ENCODE measurements at places on chromosomes 3 and 15.

DNA sequence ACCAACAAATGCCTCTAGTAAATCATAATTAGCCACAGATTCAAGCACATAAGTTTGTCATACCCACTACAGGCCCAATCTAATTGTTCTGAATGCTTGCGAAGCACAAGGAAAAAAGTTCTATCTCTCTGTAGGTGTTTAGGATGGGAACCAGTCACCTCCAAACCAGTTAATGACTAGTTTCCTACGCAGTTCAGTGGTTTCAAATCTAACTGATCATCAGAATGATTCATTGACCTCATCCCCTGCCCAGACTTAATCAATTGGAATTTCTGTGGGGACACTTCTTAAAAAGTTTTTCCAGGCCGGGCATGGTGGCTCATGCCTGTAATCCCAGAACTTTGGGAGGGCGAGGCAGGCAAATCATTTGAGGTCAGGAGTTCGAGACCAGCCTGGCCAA lies 24.3 kb upstream of the MASP1 start:
- no peak for DNase-seq

DNA sequence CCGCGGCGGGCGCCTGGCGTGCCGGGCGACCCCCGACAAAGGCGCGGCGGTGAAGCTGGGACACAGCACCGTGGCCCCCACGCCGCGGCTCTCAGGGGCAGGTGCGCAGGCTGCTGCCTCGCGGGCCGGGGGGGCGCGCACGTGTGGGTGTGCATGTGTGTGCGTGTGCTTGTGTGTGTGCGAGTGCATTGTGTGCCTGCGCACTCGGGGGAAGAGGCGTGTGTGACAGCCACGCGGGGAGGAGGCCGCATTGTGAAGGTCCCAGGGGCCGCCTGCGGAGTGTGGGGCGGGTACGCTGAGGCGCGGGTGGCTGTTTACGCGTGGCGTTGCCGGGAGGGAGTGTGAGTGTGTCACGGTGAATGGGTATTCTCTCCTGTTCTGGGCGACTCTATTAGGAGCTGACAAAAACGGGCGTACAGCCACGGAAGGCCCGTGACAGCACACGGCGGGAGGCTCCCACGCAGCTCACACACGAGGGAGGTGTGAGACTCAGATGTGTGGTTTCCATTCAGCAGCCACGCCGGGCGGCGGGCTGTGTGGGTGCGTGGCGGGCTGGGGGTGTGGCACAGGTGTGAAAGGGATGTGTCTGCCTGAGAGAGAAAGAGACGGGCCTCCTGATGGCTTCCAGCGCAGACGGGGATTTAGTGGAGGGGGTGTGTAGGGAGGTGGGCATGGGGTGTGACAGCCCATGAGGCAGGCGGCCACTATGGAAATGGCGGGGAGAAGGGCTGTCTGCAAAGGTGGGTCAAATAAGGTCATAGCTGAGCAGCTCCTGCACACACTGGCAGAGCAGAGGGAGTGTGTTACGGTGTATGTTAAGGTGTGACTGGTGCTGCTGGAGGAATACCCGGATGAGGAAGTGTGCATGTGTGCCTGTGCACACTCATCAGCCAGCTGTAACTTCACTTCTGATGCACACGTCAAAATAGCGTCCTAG lies 750 bp downstream of the PODXL2 start:
- no peak for DNase-seq

GRCh38 chr3:5726621-5727020 lies 539.1 kb downstream of the EDEM1 start:
- DNase-seq, result no peak

- no peak for DNase-seq
Measured at GRCh38 chr15:73495181-73495580, 52.2 kb downstream of the REC114 start.

DNA sequence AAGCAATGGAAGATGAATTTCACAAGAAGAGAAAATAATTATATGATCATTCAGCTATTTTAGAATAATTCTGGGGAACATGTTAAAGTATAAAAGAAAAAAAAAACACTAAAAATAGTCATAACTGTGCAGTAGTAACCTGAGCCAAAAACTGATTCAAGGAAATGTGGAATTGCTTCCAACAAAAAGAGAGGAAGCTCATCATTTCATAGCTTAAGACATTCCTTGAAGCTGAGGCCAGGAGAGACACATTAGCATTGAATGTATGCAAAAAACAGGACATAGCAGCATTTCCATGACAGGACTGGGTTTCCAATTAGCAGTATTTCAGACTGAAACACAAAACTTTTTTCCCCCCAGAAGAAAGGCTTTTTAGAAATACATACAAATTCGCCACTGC lies 27.7 kb upstream of the LRRN1 start:
- no peak for DNase-seq

- no peak for DNase-seq
Measured at GRCh38 chr3:42529468-42529867, 27.0 kb downstream of the VIPR1 start.

GRCh38 chr3:110567029-110567428 lies 504.6 kb upstream of the NECTIN3 start:
- DNase-seq, result no peak

- DNase-seq, result no peak
Measured at GRCh38 chr3:129793942-129794310, 99.6 kb downstream of the TMCC1 start.

GRCh38 chr3:107524841-107525643 lies 2.3 kb downstream of the BBX start:
- peak; percentile 77 for DNase-seq

GRCh38 chr3:129245141-129245540 lies 4.3 kb upstream of the COPG1 start:
- DNase-seq, result no peak

DNA sequence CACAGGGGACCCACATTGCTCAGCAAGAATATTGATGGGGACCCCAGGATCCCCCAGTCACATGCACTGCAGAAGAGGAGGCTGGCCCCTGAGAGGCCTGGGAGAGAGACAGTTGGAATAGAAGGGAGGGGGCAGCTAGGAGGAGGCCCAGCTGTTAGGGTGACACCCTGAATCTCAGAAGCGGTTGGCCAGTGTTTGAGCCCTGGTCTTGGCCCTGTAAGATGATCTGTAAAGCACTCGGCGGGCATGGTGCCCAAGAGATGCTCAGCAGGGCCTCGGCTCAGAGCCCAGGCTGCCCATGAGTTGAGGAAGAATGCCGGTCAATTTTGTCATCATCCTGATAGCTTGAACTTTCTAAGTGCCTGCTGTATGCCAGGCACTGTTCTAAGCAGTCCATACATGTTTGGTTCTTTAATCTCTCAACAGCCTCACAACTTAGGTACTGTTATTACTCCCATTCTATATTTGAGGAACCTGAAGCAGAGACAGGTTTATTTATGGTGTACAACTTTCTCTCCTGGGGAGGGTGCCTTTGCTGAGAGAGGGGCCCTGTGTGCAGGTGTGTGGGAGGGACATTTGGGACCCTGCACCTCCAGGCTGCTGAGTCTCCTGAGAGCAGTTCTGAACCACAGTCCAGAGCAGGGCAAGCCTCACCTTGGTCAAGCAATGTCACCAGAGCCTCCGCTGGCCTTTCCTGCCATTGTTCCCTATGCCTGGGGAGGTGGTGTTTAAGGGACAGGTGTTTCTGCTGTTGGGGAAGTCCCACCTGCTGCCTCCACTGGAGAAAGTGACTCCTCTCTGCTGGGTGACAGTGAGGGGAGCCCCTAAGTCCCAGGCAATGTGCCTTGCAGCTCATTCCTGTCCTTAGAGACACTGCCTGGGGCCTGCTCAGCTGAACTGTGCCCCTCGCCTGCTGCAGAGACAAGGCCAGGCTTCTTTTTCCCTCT lies 26.0 kb downstream of the SLC6A6 start:
- DNase-seq, result peak; percentile 95

DNA sequence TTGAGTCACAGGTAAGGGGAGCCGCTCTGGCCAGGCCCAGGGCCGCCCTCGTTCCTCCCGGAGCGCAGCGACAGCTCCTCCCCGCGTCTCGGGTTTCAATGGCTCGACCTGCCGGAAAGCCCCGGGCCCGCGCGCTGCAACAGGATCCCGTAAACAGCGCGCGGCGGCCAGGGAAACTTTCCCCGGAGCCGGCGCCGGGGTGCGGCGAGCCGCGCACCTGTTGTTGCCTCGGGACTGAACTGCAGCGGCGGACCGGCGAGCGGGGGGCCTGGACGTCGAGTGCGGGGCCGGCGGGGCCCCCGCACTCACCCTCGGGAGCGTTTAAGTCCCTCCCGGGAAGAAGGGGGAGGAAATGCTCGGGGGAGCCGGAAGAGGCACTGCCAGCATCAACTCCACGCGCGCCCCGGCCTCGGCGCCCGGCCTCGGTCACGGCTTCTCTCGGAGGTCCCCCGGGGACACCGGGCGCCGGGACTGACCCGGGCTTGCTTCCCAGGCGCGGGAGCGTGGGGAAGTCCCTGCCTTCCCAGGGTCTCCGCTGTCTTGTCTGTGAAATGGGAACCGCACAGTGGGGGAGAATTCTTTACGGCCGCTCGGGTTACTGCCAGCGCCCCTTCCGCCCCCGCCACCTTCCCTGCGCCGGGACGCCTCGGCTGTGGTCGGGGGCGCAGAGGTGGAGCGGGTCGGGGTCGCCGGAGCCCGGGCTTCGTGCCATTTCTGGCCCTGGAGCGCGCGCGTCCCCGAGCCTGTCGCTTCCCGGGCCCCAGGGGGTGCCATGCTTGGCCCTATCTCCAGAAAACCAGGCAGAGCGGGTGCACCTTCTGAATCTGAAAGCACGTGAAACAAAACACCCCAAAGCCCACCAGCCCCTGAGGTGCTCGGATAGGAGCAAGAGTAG lies 7.5 kb upstream of the PGPEP1L start:
- peak; percentile 75 for DNase-seq

GRCh38 chr3:29695201-29695600 lies 414.3 kb downstream of the RBMS3 start:
- no peak for DNase-seq

- no peak for DNase-seq
Measured at GRCh38 chr15:42903388-42904324, 16.9 kb downstream of the TTBK2 start.

DNA sequence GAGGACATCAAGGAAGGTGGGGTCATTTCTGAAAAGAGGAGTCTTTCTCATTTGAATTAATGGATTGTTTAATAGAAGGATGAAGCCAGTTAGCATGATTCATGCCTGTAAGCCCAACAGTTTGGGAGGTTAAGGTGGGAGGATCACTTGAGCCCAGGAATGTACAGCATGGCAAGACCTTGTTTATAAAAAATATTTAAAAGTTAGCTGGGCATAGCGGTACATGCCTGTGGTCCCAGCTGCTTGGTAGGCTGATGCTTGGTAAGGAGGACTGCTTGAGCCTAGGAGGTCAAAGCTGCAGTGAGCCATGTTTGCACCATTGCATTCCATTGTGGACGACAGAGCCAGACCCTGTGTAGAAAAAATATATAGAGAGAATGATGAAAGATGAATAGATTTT lies 165.5 kb downstream of the ALCAM start:
- no peak for DNase-seq

DNA sequence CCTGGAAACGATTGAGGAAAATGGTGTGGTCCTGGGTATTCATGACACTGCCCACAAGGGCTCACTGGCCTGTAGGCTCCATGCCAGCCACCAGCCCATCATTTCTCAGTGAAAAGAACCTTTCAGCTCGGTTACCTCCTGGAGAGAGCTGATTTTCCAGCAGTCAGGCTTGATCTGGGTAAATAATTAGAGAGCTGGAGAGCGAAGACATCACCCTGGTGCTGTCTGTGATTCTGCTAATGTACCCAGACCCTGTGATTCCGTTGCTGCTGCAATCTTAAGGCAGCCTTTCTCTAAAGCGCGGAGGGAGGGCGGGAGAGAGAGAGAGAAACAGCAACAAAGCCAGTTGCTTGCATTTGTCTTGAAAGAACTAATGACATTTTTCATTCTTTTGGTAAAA lies 221.9 kb upstream of the TOPAZ1 start:
- no peak for DNase-seq

DNA sequence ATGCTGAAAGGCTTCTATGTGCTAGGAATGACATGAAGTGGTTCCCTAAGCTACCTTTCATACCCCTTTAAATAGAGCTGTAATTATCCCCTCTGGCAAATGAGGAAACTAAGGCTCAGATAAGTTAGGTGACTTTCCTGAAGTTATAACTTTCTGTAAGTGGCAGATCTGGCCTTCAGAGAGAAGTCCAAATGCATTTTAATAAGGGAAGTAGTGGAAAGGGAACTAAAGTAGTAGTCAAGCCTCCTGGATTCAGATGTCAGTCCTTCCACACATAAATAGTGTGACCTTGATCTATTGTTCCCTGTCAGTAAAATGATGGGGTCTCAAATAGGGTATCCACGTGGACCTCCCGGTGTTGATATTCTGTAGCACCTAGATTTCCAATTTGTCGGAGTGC lies 277.7 kb downstream of the EDEM1 start:
- no peak for DNase-seq

- DNase-seq, result no peak
Measured at GRCh38 chr15:53979051-53979788, 979 bp downstream of the UNC13C start.

GRCh38 chr3:143731320-143731719 lies 116.9 kb downstream of the SLC9A9 start:
- no peak for DNase-seq

DNA sequence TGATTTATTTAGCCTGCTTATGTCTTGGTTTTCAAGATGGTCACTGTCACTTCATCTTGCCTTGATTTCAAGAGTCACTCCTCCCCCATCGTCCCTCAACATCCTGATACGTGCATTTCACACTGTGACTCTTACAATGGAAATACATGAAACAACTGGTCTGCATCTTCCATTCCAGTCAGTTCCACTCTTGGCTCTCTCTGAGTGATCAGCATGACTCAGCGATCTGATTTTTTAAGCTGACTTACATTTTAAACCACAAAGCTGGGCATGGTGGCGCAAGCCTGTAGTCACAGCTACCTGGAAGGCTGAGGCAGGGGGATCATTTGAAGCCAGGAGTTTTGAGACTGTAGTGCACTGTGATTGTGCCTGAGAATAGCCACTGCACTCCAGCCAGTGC lies 271.2 kb upstream of the ROPN1 start:
- DNase-seq, result no peak

GRCh38 chr3:125605756-125606155 lies 10.5 kb upstream of the OSBPL11 start:
- DNase-seq, result no peak

DNA sequence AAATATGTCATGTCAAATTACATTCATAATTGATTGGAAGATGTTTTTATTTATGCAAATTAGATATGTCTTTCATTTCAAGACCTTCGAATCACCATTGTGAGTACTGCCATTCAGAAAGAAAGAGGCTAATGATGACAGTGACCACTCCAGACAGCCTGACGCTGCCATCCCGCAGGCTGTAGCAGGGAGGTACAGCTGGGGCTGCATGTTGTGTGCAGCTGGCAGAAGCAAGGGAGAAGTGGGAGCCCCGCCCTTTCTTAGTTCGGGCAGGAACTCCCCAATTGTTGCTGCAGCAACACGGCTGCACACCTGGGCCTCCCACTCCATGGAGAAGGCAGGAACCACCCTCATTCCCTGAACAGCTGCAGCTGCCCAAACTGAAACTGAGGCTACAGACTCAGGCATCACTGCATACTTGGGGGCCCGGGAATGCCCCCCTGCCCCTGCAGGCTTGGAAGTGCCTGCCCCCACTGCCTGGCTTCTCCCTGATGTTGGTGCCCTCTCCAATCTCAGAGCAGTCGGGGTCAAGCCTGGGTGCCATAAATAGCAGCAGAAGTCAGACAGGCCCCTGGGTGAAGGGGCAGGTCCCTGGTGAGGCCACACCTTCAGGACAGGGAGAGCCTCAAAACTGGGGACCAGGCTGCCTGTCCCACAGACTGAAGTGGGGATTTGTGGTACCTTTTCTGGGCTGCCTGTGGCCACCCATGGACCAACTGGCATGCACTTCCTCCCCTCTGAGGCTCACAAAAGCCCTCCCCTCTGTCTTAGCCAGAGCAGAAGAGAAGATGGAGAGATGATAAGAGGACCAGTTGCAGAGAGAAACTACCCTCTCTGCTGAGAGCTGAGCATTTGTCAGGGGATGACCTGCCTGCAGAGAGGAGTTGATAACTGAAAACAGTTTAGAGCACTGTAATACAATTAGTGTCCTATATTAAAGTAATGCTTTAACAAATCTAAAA lies 964.6 kb downstream of the SI start:
- DNase-seq, result no peak
